ENCODE measurements at places on chromosomes 1 and 21.
A peak's percentile ranks its signal among the peaks of the same experiment; 100 is the strongest.

- no peak for DNase-seq
Observed at GRCh38 chr1:194355488-194356106, 1169.2 kb upstream of the B3GALT2 start.

DNA sequence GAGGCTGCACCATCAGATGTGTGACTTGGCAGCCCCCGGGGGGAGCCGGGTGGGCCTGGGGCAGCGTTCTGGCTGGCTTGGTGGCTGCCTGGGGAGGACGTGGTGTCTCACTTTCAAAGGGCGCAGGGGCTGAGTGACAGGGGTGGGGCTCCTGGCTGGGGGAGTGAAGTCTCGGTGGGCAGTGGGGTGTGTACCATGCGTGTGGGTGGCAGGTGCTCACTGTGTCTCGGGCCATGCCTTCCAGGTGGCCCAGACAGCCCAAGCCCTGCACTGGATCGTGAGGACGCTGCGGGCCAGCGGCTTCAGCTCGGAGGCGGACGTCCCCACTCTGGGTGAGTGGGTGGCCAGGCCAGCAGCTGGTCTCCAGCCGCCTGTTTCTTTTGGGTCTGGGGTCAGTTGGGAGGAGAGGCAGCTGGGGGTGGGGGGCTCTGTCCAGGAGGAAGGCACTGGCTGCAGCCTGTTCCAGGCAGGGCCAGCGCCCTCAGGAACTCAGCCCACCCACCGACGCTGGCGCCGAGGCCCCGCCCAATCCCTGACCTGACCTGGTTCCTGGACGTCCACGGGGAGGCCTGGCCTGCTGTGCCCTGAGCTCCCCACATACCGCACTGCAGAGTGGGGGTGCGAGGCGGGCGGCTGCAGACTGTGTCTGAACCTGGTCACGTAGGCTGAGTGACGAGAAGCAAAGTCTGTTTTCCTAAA lies 30.6 kb upstream of the LRRC3 start:
- no peak for DNase-seq

- no peak for DNase-seq
Observed at GRCh38 chr21:42039470-42039901, 29.3 kb upstream of the ZBTB21 start.

GRCh38 chr1:226532553-226532952 lies 16.0 kb upstream of the STUM start:
- no peak for DNase-seq

DNA sequence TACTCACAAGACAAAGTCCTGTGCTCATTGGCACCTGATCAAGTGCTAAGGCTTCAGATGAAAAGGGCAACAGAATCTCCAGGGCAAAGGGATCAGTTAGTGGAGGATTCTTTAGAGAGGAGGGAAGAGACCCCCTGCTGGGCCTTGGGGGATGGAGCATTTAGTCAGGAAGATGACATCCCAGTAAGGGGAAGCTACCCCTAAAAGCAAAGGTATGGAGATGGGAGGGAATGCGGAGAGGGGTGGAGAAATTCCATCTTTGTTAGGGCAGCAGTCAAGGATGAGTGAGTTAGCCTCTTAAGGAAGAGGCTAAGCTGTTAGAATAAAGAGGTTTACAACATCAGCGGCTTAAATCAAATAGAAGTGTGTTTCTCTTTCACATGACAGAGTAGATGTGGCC lies 67.4 kb downstream of the ST6GALNAC3 start:
- DNase-seq: no peak

GRCh38 chr1:228198977-228199590 lies 8.8 kb upstream of the OBSCN start:
- DNase-seq: no peak

- DNase-seq: no peak
Observed at GRCh38 chr1:23371987-23372880, 2.6 kb upstream of the ZNF436 start.

GRCh38 chr1:64511044-64511443 lies 41.1 kb downstream of the CACHD1 start:
- DNase-seq: no peak

DNA sequence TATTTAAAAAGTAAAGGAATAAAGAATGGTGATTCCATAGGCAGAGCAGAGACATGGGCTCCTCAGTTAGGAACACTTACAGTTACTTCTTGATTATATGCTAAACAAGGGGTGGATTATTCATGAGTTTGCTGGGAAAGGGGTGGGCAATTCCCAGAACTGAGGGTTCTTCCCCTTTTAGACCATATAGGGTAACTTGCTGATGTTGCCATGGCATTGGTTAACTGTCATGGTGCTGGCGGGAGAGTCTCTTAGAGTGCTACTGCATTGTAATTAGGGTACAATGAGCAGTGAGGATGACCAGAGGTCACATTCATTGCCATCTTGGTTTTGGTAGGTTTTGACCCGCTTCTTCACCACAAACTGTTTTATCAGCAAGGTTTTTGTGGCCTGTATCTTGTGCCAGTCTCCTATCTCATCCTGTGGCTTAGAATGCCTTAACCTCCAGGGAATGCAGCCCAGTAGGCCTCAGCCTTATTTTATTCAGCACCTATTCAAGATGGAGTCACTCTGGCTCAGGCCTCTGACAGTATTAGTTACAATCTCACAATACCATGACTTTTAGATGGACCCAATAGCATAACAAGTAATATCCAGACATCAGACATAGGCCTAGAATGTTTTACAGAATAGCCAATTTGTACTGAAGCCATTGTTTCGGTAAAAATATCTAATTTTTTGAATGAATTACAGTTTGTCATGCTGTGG lies 106.8 kb downstream of the ZBTB18 start:
- DNase-seq: no peak

GRCh38 chr1:197515421-197515820 lies 247.4 kb downstream of the CRB1 start:
- DNase-seq: no peak

- no peak for DNase-seq
Observed at GRCh38 chr1:71522721-71523120, 441.9 kb upstream of the ZRANB2 start.

DNA sequence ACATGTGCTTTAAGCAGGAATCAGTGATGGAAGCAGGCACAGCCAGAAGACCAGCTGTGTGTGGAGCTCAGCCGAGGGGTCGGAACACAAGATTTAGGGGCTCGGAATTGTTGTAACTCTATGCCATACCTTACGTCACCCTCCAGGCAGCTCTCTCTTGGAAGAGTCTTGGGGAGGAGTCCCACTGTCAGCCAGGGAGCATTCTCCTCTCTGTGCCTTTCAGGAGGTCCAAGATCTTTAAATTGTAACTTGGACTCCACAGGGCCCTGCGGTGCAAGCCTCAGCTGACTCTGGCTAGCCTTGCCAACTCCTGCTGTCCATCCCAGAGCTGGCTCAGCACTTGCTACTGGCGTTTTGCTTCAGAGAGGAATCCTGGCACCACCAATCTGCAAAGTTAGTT lies 26.4 kb upstream of the ROR1 start:
- no peak for DNase-seq

GRCh38 chr21:17045214-17045853 lies 467.5 kb upstream of the CXADR start:
- no peak for DNase-seq

DNA sequence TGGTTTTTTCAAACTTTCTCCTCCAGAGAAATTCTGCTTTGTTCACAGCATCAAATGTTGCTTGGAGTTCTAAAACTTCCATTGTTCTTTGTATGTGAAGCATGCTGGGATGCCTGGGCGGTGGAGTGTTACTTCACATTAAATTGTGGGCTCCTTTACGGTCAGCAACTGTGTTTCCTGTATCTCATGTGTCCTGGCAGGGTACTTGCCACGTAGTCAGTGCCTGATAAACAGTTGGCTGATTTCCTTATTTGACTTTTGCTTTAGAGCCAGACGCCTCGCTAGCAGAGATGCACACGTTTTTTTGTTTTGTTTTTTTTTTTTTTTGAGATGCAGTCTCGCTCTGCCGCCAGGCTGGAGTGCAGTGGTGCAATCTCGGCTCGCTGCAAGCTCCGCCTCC lies 96.7 kb downstream of the UCK2 start:
- DNase-seq: no peak

DNA sequence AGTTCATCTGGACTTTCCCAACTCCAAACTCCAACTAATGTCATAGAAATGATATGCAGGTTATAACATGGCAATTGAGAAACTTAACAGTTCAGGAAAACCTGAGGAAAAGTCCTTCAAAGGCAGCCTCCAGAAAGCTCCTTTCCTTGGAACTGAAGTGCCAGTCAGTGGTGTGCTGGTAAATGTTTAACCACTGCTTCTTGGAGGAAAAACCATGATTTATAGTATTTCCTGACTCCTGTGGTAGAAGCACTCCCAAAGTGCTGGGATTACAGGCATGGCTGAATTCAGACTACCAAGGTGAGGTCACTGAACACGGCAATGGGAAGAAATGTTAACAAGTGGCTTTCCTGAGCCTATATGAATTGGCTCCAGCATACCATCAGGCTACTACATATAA lies 26.7 kb upstream of the ZNHIT6 start:
- DNase-seq: no peak

DNA sequence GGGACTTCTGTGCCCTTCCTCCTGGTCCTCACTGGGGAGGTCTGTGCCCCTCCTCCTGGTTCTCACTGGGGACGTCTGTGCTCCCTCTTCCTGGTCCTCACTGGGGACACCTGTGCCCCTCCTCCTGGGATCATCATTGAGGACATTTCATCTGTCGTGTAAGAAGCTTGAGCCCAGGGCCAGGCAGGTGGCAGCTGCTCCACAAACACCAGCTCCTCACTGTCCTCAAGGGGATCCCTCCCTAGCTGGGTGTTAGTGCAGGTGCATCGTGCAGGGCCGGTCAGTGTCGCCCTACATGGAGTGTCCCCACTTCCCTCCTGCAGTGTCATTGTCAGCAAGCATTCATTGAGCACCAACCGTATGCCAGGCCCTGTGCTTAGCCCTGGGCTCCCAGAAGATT lies 312.7 kb downstream of the PTPRU start:
- no peak for DNase-seq

- no peak for DNase-seq
Observed at GRCh38 chr1:64645735-64646134, 99.1 kb upstream of the RAVER2 start.

GRCh38 chr1:231315887-231316286 lies 21.8 kb downstream of the EXOC8 start:
- no peak for DNase-seq

DNA sequence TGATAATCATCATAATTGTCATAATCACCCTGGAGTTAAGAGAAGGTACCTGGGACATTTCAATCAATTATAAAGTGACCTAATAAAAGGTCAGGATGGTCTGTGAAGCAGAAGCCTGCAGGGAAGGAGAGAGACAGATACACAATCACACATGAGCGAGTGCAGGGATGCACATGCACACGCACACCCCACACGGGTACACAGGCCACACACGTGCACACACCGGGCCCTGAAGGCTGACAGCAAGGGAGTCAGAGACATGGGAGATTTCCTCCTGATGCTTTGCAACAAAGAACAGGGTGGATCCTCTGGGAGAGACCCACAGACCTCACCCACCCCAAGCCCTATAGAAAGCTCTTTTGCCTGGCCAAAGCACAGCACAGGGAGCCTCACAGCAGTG lies 82.3 kb upstream of the ZC3H12A start:
- DNase-seq: no peak

DNA sequence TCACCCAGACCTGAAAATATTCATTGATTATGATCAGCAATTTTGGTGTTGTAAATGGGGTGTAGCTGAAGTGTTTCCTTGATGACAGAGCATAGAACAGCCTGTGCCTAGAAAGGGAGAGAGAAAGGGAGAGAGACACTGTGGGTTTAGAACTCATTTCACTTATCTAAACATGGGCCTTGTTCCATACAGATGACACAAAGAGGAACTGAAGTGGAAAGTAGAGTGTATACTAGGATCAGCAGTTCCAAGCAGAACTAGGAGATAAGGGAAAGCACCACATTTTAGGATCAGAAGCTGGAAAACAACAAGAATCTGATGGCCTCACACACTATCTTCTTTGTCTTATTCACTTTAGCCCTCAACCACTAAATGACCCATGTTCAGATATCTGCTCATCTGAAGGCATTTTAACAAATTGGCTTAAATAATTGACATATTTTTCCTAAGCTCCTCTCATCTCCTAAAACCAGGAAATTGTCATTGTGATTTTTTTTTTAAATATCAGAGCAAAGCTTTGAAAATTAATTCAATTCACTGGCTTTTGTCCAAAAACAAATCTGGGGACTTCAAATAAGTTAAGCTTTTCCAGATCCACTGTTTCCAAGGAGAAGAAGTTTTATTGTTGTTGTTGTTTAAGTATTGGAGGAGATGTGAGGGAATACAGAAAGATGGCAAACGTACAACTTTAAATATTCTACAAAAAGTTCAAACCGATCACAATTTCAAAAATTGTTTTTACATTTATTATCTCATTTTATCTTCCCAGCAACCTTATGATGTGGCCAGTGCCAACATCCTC lies 103.8 kb downstream of the LYPLAL1 start:
- no peak for DNase-seq

DNA sequence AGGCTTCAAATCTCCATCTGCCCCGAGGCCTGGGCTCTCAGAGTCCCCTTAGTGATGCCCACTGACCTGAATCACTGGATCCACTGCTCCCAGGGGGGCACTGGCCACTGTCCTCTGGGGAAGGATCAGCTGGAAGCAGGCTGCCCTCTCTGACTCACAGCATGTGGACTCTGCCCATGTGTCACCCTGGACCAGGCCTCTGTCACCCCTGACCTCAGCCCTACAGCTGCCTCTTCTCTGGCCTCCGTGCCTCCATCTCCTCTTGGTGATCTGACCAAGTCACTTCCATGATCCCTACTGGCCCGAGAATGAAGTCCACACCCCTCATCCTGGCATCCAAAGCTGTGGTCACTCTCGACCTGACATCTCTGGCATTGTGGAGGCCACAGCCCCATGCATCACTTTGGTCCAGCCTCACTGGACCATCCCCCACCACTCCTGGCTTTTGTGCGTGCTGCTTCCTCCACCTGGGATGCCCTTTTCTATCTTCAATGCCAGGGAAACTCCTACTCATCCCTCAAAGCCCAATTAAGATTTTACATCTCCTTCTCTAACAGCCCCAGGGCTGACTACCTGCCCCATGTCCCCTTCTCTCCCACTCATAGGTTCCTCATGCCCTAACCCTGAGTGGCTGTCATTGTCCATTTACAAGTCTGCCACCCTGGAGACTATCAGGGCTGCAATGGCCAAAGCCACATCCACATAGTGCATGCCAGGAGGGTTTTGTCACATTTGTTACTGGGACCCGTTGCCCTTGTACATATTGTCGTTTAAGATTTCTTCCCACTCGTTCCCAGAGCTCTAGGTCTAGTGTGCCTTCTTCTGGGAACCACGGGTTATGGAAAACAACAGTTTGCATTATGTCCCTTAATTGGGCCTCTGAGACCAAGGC lies 685.0 kb downstream of the MATN1 start:
- no peak for DNase-seq

DNA sequence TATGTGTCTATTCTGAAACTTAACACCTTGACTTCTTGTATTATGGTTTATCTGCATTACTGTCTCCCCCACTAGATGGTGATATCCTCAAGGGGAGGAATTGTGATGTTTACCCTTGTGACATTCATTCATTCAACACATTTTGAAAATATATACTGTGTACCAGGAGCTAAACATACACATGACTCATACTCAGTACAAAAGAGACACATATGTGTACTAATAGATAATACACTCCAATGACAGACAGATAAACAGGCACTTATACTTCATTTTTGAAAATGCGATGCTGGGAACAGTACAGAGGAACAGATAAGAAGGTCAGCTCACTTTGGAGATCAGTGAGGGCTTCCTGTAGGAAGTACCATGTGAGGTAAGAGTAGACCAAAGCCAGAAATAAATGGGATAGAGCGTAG lies 8.9 kb upstream of the RAB3GAP2 start:
- no peak for DNase-seq

GRCh38 chr1:216528816-216529215 lies 105.6 kb upstream of the USH2A start:
- peak; percentile 94 for DNase-seq

GRCh38 chr21:42346866-42347600 lies 3.8 kb downstream of the TFF2 start:
- DNase-seq: no peak

GRCh38 chr1:225413708-225414375 lies 14.0 kb downstream of the LBR start:
- DNase-seq: no peak
